ENCODE measurements at places on chromosomes 7 and 10. TPM values are rescaled to one million over a fixed set of nuclear protein-coding genes. Genes with fewer than 3 reads are reported as not detected.

Gene BMPER
- 0.37 TPM for total RNA-seq

Gene EBLN1
- not detected for total RNA-seq

Gene GPR158
- 5.5 TPM for total RNA-seq

Gene AEBP1
- 46.1 TPM for total RNA-seq

Gene AKR1C8
- total RNA-seq: 0.21 TPM

Gene FFAR4
- total RNA-seq: 0.08 TPM

Gene HNRNPF
- 284 TPM for total RNA-seq

Gene MUC3A
- not detected for total RNA-seq

Gene CTAGE4
- not detected for total RNA-seq

Data from A375 (cell line).